ENCODE measurements at places on chromosomes 6 and 20.

GRCh38 chr6:145502416-145502815, 232.9 kb downstream of the EPM2A start:
- H3K4me3 ChIP-seq = no peak overlapping the region
- H3K27me3 ChIP-seq = no peaks in the 10 kb centered on the region
- no peaks in the 10 kb centered on the region for H3K4me1 ChIP-seq
- H3K36me3 ChIP-seq = no peaks in the 10 kb centered on the region
- no peak for DNase-seq
- H3K27ac ChIP-seq = no peak overlapping the region

DNA sequence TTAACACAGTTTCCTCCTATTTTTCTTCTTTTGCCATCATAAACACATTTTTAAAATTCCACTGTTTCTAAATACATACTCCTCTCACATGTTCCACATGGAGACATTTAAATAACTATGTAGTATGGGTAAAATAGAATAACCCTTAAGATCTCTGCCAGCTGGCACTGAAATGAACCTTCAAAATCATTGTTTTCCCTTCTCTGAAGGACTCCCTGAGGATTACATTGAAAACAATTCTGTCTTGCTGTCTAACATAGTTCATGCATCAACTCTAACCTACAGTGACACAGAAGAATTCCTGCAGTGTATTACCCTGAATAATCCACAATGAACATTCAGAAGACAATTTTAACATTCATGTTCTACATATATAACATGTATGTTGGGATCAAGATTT, 1361.8 kb upstream of the CITED2 start:
- no peaks in the 10 kb centered on the region for H3K36me3 ChIP-seq
- no peak overlapping the region for H3K4me3 ChIP-seq
- H3K27ac ChIP-seq = no peak overlapping the region
- DNase-seq = no peak

DNA sequence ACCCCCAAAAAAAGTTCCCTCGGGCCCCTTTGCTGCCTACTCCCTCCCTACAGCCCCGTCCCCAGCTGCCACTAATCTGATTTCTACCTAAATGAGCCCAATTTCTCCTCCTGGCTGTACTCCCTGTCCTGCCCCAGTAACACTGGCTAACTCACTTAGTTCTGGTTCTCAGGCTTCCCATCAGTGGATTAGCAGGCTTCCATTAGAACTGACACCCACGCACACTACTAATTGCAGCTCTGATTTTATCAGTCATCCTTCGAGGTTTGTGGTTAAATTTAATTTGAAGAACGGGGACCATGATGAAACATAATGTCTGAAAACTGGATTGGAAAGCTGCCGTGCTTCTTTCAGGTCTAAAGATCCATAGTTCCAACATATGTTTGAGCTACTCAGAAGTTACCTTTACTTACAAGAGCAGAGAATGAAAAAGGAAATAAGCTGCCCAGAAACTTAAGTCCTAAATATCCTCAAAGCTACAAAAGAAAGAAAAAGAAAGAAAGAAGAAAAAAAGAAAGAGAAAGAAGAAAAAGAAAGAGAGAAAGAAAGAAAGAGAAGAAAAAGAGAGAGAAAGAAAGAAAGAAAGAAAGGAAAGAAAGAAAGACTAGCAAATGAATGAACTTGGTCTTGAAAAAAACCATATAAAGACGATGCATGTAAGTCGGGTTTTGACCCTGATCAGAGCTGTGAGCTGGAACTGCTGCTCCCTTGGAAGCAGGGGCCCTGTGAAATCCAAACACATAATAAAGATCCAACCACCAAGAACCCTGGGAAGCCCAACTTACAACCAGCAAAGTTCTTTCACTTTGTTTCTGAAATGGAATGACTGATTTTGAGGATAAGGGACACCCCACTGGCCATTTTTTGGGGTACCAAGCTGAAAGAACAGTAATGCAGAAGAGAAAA, 51.7 kb downstream of the CNKSR3 start:
- peaks cover 4% of the 10 kb centered on the region for H3K36me3 ChIP-seq
- no peak for DNase-seq
- H3K4me3 ChIP-seq = peak overlapping the region; percentile 37
- peaks cover 61% of the 10 kb centered on the region for H3K4me1 ChIP-seq
- peaks cover 2% of the 10 kb centered on the region for H3K27me3 ChIP-seq
- H3K27ac ChIP-seq = peak overlapping the region; percentile 95

GRCh38 chr6:14549304-14549770, 431.8 kb downstream of the CD83 start:
- peaks cover 27% of the 10 kb centered on the region for H3K4me1 ChIP-seq
- H3K27ac ChIP-seq = no peak overlapping the region
- DNase-seq = no peak
- H3K4me3 ChIP-seq = no peak overlapping the region
